CD8-positive, alpha-beta T cell (primary cell): ENCODE measurements at places on chromosomes 5 and 9.

- DNase-seq = no peak
These were observed 372.7 kb downstream of the ICE1 start for GRCh38 chr5:5795074-5795771.

DNA sequence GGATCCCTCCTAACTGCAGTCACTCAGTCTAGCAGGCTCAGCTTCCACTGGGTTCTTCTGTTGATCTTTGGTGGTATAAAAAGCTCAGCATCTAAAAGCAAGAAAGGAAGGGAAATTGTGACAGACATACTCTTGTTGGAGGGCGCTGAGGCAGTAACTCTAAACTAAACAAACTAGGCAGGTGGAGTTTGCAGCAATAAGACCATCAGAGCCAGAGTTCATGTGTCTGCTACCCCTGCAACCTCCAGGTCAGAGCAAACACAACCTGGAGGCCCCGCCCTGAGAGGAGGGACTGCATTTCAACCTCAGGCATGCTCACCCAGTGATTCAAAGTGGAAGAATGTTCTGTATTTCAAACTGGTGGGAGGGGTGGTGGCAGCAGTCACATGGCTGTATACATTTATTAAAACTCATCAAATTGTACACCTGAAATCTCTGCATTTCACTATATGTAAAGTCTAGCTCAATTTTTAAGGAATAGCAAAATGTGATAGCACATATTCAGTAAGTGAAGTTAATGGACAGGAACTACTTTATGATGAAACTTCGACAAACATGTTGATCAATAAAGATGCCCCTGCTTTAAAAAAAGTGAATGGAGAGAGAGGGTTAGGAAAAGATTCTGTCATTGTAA is 7.1 kb downstream of the ACTL7A start:
- DNase-seq = no peak

- peak; percentile 77 for DNase-seq
These were observed 29.8 kb upstream of the HMCN2 start for GRCh38 chr9:130235558-130236435.

- no peak for DNase-seq
These were observed 50.6 kb downstream of the PCSK5 start for GRCh38 chr9:75941066-75941465.

DNA sequence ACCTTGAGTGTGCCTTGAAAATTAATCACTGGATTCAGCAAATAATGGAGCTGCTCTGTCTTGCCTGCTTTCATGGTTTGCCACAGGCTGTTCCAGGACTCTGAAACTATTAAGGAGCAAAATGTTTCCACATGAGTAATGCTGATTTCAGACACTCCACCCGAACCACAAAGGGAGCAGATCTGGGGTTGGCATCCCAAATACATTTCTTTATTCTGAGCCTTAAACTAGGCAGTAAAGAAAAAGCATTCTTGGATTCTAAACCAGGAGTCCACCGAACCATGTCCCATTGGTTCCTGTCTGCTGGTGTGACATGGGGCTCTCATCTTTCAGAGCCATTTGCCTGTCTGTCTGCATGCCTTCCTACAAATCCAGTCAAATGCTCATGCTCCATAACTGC is 10.1 kb upstream of the C1QTNF3 start:
- no peak for DNase-seq

GRCh38 chr5:16179511-16179935 is at the start of gene MARCHF11:
Gene MARCHF11, minus strand, starts transcription at chr5:16179791. Its CDS starts 216 bp downstream, at chr5:16179575.
- DNase-seq = no peak

DNA sequence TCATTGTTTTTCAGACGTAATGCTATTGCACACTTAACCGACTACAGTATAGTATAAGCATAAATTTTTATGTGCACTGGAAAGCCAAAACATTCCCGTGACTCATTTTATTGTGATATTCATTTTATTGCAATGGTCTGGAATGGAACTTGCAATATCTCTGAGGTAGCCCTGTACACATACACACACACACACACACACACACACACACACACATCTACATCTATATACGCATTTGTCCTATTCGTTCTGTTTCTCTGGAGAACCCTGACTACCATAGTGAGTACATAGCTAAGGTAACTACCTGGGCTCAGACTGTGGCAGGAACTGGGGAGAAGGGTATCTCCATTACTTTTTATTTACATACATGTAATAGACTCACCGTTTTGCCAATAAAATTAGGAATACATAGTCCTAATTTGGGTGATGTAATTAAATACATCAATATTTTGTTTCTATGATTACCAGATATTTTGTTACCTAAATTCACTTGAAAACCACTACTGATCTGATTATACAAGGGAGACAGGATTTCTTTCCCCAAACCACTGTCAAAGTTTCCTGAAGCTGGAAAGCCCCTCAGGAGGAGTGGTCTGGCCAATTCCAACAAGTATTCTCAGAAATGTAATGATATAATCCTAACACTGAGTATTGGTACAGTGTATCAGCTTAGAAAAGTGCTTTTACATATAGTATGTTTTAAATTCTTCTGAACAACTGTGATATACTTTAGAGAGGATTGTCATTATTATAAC is 74.0 kb upstream of the PLPP1 start:
- no peak for DNase-seq

DNA sequence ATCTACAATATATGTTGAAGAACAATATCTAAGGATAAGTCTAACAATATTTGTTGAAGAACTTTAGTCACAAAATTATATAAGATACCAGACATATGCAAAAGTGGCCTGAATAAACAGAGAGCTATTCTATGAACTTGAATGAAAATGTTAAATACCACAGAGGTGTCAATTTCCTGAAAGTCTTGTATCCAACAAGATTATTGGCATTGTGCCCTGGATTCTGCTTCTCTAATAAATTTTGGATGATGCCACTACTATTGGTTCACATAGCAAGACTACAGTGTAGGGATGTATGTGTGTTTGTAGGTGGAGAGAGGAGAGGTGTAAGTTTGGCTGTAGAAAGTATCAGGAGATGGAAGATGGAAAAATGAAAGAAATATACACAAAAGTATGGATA is 731.8 kb upstream of the RGMB start:
- DNase-seq = no peak

DNA sequence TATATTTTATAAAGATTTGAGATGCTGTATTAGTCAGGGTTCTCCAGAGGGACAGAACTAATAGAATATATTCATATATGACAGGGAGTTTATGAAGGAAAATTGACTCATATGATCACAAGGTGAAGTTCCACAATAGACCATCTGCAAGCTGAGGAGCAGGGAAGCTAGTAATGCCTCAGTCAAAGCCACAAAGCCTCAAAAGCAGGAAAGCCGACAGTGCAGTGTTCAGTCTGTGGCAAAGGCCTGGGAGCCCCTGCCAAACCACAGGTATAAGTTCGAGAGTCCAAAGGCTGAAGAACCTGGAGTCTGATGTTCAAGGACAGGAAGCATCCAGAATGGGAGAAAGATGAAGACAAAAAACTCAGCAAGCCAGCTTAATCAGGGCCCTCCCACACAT is 382.2 kb downstream of the LRRC70 start:
- DNase-seq = no peak

GRCh38 chr5:59446356-59446755 is 447.2 kb downstream of the PDE4D start:
- no peak for DNase-seq

GRCh38 chr9:132634327-132634726 is 35.5 kb downstream of the DDX31 start:
- DNase-seq = no peak

- DNase-seq = no peak
These were observed 12.9 kb downstream of the TRAF2 start for GRCh38 chr9:136899196-136899595.

- no peak for DNase-seq
These were observed 450.9 kb downstream of the CCDC171 start for GRCh38 chr9:16003785-16004184.
